Aorta (tissue), 5 donors: ENCODE measurements at places on chromosomes 12 and 14. TPM values are rescaled to one million over a fixed set of nuclear protein-coding genes. Genes with fewer than 3 reads are reported as not detected.
A peak's percentile ranks its signal among the peaks of the same experiment; 100 is the strongest.

DNA sequence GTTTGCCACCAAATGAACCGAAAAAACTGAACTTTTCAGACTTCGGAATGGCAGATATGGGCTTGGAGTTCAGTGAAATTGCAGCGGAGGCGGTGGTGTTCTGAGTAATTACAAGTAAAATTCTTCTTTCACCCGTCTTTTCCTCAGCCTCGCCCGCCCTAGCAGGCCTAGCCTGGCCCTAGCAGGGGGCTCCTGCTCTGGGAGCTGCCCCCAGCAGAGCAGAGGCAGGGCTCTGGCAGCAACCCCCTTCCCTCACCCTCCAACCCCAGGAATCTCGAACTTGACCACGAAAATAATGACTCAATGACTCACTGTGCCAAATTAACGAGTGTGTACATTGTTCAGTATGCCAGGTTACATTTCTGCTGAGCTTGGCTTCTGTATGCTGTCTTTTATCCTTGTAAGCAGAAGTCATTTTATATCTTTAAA, 1.1 kb downstream of the PAPLN start:
- peak; percentile 69 for DNase-seq

- no peak for DNase-seq
These were observed 6.3 kb downstream of the CDCA4 start for GRCh38 chr14:105014631-105015030.

- no peak for DNase-seq
These were observed 1074.1 kb downstream of the AACS start for GRCh38 chr12:126139355-126139754.

GRCh38 chr14:33774723-33775470, 176.0 kb downstream of the EGLN3 start:
- DNase-seq: no peak

DNA sequence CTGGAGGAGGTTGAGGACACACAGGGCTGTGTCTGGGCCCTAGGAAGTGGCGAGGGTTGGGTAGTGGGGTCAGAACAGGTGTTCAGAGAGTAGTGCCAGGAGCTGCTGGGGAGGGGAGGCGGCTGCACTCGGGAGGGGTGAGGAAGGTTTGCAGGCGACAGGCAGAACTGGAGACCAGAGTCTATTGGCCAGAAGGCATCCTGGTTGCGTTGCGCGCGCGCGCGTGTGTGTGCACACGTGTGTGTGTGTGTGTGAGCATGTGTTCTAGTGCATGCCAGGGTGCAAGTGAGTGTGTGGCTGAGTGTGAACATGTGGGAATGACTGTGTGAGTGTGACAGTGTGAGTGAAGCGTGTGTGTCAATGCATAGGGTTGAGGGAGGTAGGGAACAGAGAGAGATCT, 86.4 kb downstream of the CCDC92 start:
- no peak for DNase-seq

DNA sequence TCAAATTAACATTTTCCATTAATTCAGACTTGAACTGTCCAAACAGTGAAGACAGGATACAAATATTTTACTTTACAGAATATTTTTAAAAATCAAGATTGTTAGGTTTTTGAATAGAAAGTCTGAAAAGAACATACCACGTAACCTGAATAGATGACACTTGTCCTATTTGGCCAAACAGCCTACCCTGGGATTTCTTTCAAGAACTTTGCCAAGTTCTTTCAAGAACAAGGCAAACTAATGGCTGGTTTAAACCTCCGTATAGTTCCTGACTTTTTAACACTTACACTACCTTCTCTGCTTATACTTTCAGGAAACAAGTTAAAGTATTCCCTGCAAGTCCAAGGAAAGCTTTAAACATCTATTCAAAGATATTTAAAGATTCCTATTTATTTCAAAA, 35.0 kb downstream of the MAP4K5 start:
- DNase-seq: no peak

DNA sequence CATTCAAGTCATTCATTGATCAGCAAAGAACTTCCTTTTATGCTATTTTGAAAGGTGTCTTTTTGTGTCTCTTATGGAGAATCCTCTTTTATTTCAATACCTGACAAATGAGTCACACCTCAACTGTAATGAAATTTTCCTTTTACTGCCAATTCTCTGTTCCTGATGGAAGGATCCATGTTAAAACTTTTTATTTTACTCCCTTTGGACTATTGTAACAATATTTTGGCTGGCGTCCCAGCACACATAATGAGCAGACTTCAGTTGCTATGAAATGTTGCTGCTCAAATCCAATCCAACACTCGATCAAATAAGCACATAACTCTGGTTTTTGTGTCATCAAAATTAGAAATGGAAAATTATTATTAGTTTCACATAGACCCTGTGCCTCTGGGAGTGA, 21.9 kb upstream of the SLC15A5 start:
- no peak for DNase-seq

DNA sequence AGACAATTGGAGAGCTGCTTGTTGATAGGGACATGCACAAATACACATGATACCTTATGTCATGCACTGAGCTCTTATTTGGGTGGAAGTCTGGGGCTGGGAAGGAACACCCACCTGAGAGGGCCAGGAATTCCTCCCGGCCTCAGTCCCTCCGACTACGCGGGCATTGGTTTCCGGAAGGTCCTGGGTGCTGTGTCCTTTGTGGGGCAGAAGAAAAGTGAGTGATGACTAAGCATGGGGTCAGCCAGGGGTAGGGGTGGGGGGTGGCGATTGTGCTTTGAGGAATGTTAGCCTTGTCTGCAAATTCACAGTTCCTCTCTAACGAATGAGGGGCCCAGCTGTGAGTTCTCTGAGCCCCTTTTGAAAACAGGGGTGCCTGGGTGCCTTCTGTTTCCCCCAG, 798 bp downstream of the CELA1 start:
- no peak for DNase-seq

- DNase-seq: no peak
These were observed 267.7 kb upstream of the G2E3 start for GRCh38 chr14:30291216-30291615.

- DNase-seq: no peak
These were observed 175.1 kb upstream of the SLC38A2 start for GRCh38 chr12:46547421-46548354.

- DNase-seq: no peak
These were observed 81.9 kb upstream of the CCND2 start for GRCh38 chr12:4191642-4192041.

GRCh38 chr14:90782892-90783291, 33.3 kb downstream of the TTC7B start:
- no peak for DNase-seq

- no peak for DNase-seq
These were observed 77.9 kb upstream of the SOX5 start for GRCh38 chr12:24027352-24027751.

DNA sequence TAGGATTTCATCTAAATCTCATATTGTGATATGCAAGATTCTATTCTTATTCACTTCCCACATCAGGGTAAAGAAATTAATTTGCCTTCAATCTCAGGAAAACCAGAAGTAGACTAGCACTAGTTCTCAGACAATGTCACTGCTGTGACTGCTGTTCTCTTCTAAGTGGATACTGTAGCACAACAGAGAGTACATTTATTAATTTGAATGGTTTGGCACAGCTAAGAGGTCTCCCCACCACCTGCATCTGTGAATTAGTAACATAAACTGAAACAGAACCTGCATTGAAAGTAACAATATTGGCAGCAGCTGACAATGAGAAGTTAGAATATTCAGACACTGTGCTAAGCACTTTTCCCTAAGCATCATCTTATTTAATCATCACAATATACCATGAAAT, 253.1 kb downstream of the PDZRN4 start:
- no peak for DNase-seq

GRCh38 chr12:110688446-110689280, at the start of gene HVCN1:
Gene HVCN1, minus strand, starts transcription at chr12:110689115. Its CDS starts 5,870 bp downstream, at chr12:110683245.
- DNase-seq: peak; percentile 85

DNA sequence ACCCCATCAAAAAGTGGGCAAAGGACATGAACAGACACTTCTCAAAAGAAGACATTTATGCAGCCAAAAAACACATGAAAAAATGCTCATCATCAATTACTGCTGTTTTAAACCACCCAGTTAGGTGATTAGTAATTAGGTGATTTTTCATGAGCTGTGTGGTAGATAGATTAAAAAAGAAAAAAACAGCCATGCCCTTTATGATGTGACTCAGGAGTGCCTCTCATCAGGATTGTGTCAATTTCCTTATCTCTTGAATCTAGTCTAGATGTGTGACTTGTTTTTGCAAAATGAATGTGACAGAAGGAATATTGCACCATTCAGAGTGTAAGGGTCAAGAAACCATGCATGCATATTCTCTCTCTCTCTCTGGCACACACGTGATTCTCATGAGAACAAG, 5.7 kb downstream of the OR10A7 start:
- DNase-seq: no peak

- DNase-seq: no peak
These were observed 96.3 kb upstream of the EEA1 start for GRCh38 chr12:93025145-93026103.

DNA sequence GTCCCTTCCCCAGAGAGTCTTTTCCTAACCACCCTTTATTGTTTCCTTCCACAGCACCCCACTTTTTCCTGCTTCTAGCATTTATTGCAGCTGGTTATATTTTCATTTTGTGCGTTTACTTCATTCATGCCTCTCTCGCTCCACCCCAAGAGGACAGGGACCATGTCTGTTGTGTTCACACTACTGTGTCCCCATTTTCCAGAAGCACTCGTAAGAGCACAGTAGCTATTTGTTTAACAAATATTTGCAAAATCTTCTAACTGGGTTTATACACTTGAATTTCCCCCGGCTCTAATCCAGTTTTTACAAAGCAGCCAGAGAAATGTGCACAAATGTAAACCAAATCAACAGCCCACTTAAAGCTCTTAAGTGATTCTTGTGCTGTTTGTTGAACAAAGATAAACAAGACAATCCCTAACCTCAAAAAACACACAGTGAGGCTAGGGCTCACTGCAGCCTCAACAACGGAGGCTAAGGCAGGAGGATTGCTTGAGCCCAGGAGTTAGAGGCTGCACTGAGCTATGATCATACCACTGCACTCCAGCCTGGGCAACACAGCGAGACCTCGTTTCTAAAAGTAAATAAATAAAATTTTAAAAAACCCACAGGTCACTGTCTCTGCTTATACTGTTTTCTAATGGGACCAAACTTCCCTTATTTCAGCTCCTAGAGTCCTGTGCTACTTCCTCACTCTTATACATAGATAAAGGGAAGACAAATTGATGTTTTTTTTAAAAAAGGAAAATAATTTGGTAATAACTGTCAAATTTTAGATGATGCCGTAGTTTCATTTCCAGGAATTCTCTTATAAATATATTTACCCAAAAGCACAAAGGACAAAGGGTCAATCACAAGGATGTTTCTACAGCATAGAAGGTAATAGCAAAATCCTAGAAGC, 6.6 kb upstream of the ABCD4 start:
- no peak for DNase-seq

DNA sequence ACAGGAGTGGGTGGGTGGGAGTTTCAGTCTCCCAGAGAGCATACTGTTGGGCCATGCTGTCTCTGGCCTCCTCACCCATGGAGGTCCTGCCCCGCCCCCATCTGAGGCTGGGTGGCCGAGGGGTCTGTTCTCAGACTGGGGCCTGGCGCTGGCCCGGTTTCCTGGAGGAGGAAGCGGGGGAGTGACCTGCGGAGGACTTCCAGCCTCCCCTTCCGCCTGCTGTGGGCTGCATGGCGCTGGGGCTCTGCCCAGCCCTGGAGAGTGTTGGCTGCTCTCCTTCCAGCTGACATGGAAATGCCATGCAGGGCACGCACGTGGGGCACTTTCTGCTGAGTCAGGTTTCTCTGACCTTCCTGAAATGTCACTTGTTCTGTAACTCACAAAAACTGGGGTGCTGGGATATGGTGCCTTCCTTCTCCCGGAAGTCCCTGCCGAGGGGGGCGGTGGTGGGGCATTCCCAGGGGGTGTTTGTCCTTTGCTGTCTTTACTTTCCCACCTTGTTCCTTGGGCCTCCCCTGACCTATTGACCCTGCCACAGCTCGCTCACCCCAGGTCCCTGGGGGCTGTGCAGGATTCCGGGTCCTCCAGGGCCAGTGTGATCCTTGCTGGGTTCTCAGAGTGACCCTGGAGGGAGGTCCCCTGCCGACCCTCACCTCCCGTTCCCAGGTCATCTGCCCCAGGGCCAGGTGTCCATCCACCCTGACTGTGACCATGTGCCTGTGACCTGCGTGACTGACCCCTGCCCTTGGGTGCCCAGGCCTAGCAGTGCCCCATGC, 23.6 kb downstream of the PACS2 start:
- peak; percentile 59 for DNase-seq

GRCh38 chr12:122137229-122137628, 36.8 kb downstream of the IL31 start:
- no peak for DNase-seq

KIF21A gene
- 7.7 TPM for total RNA-seq

IL25 gene
- not detected for total RNA-seq

CALM1 gene
- 595 TPM for total RNA-seq

PARP11 gene
- total RNA-seq: 18.2 TPM

ADGRD1 gene
- total RNA-seq: 59.2 TPM

NKX2-1 gene
- not detected for total RNA-seq

KRT6A gene
- not detected for total RNA-seq

GUCY2C gene
- total RNA-seq: not detected

TSPAN11 gene
- total RNA-seq: 14.1 TPM

CNTN1 gene
- total RNA-seq: 4.8 TPM

CCDC38 gene
- total RNA-seq: not detected
